ENCODE measurements at places on chromosomes 3 and 15.

DNA sequence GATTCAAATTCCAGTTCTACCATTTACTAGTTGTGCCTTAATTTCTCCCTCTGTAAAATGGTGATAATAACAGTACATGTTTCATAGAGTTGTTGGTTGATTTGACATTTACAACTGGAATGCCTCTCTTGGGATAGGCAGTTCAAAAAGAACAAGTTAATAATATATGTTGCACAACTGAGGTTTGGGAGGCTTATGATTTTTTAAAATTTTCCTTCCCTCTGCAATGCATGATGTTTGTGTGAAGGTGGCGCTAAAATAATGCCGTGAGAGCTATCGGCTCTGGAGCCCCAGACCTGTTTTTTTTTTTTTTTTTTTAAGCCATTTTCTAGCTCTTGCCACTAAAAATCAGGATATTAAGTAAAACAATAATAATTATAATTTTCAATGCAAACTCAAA lies 18.6 kb downstream of the DNAJB11 start:
- peak; percentile 35 for DNase-seq

- no peak for DNase-seq
Measured at GRCh38 chr3:117990627-117991026, 1044.0 kb downstream of the IGSF11 start.

GRCh38 chr3:178075344-178075743 lies 460.9 kb upstream of the KCNMB2 start:
- no peak for DNase-seq

DNA sequence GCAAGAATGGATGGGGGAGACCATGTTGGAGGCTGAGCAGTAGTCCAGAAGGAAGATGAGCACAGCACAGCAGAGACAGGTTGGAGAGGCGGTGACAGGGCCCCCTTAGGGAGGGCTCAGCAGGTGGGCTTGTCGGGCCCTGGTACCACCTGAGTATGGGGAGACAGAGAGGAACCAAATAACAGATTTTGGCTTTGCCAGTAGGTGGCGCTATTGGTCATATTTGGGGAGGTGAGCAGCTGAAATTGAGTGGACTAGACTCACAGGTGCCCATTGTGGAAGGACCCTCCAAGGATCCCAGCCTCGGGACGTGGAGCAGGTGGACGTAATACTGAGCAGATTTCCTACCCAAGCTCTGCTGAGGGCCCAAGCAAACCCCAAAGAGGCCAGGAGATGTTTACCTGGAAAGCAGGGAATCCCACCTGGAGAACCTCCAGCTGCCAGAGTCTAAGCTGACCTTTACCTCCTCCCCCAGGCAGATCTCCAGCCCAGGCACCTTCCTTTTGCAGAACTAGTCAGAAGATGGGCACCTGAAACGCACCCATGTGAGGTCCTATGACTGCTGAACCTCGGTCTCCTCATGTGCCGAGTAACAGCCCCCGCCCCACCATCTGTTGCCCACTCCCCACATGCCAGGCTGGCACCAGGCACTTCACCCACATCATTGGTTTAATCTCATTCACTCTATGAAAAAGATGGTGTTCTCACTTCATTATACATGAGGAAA lies 24.6 kb upstream of the CORO2B start:
- DNase-seq, result peak; percentile 71

DNA sequence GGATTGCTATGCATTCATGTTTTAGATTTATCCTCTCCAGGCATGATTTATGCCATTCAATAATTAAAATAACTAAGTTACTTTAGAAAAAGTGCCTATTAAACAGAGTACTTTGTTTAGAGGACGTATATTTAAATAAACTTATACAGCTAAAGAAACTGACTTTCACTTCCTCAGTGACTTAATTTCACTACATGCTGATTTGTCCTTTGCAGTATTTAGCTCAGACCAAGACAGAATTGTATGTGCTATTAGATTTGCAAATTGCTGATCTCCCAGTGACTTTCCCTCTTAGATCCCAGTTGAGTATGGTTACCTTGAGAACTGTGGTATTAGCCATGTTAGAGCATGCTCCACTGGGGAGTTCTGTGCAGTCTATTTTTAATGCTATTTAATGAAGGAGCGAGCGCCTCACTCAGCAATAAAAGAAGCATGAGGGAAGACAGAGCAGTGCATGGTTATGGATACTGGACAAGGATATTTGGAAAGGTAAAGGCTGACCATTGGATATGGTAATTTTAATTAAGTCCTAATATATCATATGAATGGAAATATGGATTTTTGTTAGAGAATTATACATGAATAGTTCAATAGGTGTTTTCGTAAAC lies 2.7 kb downstream of the ARPP21 start:
- no peak for DNase-seq
